Activated CD4-positive, alpha-beta memory T cell treated with anti-CD3 and anti-CD28 coated beads for 36 hours (primary cell): ENCODE measurements at places on chromosomes 11 and 22. TPM values are rescaled to one million over a fixed set of nuclear protein-coding genes. Genes with fewer than 3 reads are reported as not detected.

- no peaks in the 10 kb centered on the region for H3K36me3 ChIP-seq
- no peak overlapping the region for H3K4me3 ChIP-seq
- no peaks in the 10 kb centered on the region for H3K27me3 ChIP-seq
- H3K27ac ChIP-seq: no peak overlapping the region
- no peaks in the 10 kb centered on the region for H3K4me1 ChIP-seq
Measured at GRCh38 chr11:67666676-67667489, 7.5 kb downstream of the ALDH3B2 start.

SHANK2 gene
- total RNA-seq: not detected

CHKB gene
- total RNA-seq: 76.2 TPM

SCGB2A2 gene
- not detected for total RNA-seq

COMT gene
- total RNA-seq: 66.1 TPM

GRCh38 chr22:49206281-49206680 lies 621.4 kb downstream of the BRD1 start:
- H3K27me3 ChIP-seq: peaks cover 11% of the 10 kb centered on the region
- DNase-seq: no peak
- no peak overlapping the region for H3K27ac ChIP-seq
- no peaks in the 10 kb centered on the region for H3K36me3 ChIP-seq
- no peaks in the 10 kb centered on the region for H3K4me1 ChIP-seq
- no peak overlapping the region for H3K4me3 ChIP-seq

- DNase-seq: no peak
- H3K27me3 ChIP-seq: no peaks in the 10 kb centered on the region
- H3K4me3 ChIP-seq: no peak overlapping the region
- peaks cover 60% of the 10 kb centered on the region for H3K36me3 ChIP-seq
Measured at GRCh38 chr11:102436976-102437375, 15.6 kb downstream of the TMEM123 start.

- DNase-seq: no peak
- peaks cover 4% of the 10 kb centered on the region for H3K4me1 ChIP-seq
- no peak overlapping the region for H3K27ac ChIP-seq
Measured at GRCh38 chr22:48906216-48906835, 921.3 kb downstream of the BRD1 start.

SLCO2B1 gene
- not detected for total RNA-seq
